ENCODE measurements at places on chromosomes 13 and 19.
A peak's percentile ranks its signal among the peaks of the same experiment; 100 is the strongest.

GRCh38 chr13:59745392-59745788 is 418.3 kb downstream of the DIAPH3 start:
- DNase-seq = peak; percentile 57

GRCh38 chr13:65336916-65337315 is 1893.2 kb downstream of the PCDH9 start:
- peak; percentile 67 for DNase-seq

DNA sequence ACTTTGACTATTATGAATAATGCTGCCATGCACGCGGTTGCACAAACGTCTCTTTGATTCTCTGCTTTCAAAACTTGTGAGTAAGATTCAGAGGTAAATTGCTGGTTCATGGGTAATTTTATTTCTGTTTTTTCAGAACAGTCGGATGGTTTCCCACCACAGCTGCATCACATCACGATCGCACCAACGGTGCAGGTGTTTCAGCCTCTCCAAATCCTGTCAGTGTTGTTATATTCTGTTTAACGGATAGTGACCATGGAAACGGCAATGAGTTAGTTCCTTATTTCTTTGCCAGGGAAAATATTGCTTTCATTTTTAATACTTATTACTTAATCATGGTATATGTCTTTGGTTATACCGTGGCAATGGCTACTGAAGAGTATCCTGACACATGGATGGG is 19.1 kb upstream of the ZNF835 start:
- no peak for DNase-seq

DNA sequence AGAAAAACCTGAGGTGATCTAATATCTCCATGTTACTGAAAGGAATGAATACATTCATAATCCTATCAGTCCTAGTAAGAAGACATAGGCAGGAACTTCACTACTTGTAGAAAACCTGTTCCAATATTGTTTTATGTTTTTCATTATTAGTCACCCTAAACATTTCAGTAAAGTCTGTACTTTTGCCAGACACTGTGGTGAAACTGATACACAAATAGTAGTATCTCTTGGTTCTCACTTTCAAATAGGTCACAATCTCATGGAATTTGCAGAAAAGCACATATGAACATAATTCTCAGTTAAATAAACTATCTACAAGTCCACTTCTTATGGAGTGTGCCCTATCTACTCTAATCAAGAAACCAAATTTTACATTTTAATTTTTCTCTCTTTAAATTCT is 88.3 kb upstream of the PCDH9 start:
- DNase-seq = peak; percentile 54

GRCh38 chr19:46718934-46719622 is 2.2 kb upstream of the PRKD2 start:
- no peak for DNase-seq

DNA sequence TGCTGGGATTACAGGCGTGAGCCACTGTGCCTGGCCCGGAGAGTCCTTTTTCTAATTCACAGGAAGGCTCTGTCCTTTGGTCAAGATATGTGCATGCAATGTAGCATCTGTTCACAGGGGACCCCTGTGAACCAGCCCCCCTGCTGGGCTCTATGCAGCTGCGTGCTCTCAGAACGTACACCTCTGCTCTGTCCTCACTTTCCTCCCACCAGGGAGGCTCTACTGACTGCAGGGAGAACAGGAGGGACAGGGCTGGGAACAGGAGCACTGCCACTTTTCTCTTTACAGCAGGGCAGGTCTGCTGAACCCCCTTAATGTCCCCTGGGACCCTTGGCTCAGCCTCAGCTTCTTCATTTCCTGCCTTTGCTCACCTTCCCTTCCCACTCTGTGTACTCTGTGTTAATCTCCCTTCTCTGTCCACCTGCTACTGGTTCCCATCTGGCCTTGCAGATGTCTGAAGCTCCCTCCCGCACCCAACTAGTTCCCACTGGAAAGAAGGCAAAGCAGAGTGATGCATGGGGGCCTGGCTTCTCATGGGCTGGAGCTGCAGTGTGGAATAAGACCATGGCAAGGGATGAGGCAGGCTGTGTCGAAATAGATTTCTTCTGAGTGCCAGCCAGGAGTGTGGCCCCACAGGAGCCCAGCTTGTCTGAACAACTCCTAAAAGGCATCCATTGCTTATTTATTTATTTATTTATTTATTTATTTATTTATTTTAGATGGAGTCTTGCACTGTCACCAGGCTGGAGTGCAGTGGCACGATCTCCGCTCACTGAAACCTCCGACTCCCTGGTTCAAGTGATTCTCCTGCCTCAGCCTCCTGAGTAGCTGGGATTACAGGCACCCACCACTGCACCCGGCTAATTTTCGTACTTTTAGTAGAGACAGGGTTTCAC is 7.2 kb downstream of the ADGRE2 start:
- no peak for DNase-seq

- DNase-seq = no peak
Observed at GRCh38 chr19:16751701-16752100, 32.1 kb downstream of the NWD1 start.

- no peak for DNase-seq
Observed at GRCh38 chr13:72505376-72505775, 222.1 kb downstream of the MZT1 start.

- peak; percentile 78 for DNase-seq
Observed at GRCh38 chr19:21023901-21024300, 3.4 kb downstream of the ZNF430 start.

- peak; percentile 68 for DNase-seq
Observed at GRCh38 chr19:51948975-51949374, 21.7 kb downstream of the ZNF613 start.

DNA sequence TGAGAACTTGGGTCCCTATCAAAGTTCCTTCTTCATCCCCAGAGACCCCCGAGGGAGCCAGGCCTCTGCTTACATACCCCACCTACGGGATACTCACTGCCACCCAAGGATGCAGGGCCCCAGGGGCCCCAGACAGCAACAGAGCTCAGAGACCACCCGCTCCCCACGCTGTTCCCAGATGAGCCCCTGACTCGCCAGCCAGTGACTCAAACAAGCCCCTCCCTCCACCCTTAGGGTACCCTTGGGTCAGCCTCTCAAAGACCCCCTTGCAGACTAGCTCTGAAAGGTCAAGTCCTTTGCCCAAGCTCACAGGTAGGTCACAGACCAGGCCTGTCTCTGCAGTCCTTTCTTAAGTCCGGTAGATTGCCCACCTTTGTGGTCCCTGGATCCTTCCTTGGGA is 45.7 kb downstream of the CD320 start:
- no peak for DNase-seq

DNA sequence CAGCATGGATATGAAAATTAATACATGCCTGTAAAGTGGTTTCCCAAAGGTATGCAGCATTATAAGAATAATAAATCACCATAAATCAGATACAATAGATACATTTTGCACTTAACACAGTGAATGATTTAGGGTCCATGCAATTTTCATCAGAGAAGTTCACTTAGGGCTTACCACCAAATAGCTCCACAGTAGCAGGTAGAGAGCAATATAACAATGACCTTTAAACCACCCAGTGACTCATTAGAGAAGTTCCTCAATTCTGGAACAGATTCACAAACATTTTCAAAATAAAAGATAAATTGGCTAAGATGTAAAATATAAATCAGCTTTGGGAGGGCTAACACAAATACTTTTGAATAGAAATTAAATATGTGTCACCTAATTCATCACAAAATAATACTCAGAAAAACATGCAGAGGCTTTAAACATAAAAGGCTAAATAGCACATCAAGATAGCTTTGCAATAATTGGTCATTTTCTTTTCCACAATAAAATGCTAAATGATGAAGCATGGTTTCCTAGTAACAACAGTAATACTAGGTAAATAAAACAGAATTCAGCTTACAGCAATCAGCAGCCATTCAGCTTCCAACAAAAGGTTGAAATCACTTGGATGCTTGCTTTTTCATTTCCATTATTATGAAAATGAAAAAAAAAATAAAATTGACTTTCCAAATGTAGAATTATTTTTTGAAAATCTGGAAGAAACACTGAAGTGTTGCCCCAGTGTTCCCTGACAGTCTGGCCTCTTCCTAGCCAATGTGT is 84.3 kb upstream of the NBEA start:
- DNase-seq = no peak

DNA sequence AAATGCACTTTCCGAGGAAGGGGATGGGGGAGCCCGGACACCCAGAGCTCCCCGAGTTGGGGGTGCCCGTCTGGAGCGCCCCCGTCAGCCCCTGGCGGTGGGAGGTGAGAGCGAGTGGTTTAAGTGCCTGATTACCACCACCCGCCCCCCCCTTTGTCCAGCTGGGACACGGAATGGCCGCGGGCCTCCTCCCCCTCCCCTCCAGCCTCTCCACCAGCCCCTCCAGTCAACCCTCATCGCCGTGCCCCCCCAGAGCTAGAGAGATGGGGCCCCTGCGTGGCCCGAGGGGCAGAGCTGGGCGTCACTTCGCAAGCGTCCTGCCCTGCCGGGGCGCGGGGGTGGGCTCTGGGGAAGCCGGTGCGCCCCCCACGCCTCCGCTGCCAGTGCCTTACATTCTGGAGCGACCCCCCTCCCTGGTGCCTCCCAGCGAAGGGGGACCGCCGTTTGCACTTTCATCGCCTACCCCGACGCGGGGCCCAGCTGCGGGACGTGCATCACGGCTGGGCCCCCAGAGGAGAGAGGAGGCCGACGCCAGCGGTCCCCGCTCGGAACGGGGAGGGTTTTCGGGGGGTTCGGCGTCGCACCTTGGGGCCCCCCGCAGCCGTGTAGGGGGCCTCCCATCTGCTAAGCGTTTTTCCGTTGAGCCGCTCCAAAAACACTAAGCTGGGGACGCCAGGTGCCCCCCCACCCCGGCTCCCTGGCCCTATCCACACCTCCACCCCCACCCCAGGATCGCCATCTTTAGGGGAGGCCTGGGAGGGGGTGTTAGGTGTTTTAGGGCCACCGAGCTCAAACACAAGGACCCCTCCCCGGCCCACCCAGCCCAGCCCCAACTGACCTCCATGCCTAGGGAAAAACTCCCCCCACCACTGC is 16.4 kb downstream of the SMIM24 start:
- DNase-seq = no peak

- DNase-seq = no peak
Observed at GRCh38 chr19:10513223-10513622, 4.0 kb downstream of the S1PR5 start.

DNA sequence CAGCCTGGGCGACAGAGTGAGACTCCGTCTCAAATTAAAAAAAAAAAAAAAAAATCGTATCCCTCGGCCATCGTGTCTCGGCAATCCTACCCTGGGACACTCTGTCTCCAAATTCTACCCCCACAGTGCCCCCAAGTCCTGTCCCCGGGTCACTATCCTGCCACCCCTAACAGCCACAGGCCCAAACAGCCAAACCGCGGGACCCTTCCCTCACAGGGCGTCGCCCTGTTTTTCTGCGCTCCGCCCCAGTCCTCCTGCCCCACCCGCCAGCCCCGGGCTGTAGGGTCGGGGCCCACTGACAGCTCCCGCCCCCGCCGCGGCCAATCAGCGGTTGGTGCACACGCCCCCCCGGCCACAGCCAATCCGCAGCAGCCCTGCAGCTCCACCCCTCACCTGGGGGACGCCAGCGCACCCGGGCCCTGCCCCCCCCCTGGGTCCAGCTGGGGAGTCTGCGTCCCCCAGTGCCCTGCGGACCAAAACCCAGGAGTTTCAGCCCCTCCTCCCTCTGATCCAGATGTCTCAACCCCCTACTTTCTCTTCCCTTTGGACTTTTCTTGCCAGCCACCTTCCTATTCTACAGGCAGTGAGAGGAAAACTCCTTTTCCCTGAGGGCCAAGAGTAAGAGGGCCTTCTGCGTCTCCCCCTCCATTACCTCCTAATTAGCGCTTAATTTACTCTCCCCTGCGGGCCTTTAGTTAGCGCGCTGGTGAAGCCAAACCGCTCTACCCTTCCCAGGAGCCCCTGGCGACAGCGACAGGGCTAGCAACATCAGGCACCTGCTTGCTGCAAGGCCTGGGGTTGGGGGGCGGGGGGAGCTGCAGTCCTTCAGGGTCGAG is 1.5 kb upstream of the BCAT2 start:
- peak; percentile 74 for DNase-seq

GRCh38 chr19:33554821-33555220 is 33.2 kb upstream of the PEPD start:
- no peak for DNase-seq

DNA sequence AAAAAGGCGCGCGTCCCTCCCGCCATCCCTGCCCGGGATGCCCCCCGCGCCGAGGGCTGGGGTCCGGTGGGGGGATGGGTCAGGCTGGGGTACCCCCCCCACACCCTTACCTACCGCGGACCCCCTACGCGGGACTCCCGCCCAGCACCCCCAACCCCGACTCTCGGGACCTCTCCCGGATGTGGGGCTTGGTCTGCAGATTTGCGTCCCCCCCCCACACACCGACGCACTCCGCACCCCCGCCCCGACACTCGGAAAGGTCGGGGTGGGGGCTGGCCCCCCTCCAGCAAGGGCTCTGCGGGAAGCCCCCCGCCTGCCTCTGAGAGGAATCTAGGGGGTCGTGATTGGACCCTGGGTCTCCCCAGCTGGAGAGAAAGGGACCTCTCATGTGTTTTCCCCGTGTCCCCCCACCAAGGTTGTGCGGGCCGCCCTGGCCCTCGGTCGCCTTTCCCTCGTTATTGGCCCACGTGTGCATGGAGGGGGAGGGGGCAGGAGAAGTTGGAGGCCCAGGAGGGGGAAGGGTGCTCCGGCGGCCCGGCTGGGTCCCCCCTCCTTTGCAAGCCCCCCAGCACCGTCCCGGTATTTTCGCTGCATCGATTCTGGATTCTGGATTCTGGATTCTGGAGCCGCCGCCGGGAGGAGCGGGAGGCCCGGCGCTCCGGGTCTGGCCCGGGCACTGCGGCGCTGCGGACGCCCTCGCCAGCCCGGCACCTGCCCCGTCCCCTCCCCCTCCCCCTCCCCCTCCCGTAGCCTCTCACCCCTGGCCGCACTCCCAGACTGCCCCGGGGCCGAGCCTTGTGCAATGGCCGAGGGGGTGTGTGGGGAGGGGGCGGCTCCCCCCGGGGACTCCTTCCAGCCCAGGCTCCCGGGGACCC is 607 bp downstream of the NFIC start:
- DNase-seq = no peak

GRCh38 chr13:20035130-20035529 is 76.6 kb downstream of the ZMYM2 start:
- peak; percentile 9 for DNase-seq

DNA sequence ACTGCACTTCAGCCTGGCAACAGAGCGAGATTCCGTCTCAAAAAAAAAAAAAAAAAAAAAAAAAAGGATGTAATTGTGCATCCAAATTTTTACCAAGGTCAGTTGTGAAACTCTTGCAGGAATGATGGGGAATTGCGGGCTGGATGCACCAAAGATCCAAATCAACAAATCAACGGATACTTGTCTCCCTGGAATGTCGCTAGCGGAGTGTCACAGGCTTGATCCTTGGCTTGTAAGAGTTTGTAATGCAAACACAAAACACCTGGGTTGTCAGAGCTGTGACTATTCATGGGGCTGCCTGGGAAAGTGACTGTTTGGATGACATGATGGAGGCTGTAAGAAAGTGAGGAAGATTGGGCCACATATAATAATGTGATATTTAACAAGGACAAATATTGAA is 4.2 kb downstream of the KANK3 start:
- DNase-seq = no peak

DNA sequence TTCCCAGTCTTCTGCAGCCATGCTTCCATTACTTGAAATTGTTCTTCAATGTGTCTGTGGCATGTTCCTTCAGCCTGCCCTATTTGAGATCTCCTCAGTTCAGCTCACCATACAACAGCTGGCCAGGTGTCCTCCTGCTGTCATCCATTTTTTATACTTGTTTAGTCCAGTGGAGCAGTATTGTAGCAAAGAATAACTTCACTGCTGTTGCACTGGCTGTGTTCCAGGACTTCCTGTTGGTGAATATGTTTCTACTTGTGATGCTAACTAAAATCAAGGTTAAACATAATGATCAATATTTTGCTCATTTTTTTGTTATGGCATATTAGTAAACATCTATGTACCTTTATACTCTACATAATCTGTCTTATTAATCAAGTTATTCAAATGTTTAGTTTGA is 1394.1 kb downstream of the PCDH9 start:
- DNase-seq = peak; percentile 18

GRCh38 chr19:16942583-16942982 is 53.8 kb downstream of the F2RL3 start:
- no peak for DNase-seq

Data from iris pigment epithelial cell (primary cell).